GM13976 (cell line): ENCODE measurements at places on chromosomes 6 and 20.

GRCh38 chr6:81613606-81614005, 138.9 kb downstream of the TENT5A start:
- no peak for DNase-seq

DNA sequence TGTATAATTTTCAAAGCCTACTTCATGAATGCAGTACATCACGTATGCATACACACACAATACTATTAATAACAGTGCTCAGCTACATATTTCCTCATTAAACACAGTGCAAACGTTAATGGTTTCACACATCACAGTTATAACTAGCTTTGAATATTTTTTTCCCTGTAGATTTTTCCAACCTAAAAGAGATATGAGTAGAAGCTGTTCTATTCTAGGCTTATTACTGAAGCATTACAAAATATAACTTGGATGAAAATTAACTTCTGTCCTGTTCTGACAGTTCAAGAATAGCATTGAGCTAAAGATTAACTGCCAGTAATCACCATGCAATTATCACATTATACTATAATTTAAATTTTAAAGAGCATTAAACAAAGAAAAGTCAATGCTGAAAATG, 6.2 kb downstream of the LMBRD1 start:
- no peak for DNase-seq

GRCh38 chr20:19271879-19272651, 59.6 kb downstream of the SLC24A3 start:
- no peak for DNase-seq

GRCh38 chr6:157143171-157143889, 180.0 kb downstream of the TMEM242 start:
- no peak for DNase-seq

DNA sequence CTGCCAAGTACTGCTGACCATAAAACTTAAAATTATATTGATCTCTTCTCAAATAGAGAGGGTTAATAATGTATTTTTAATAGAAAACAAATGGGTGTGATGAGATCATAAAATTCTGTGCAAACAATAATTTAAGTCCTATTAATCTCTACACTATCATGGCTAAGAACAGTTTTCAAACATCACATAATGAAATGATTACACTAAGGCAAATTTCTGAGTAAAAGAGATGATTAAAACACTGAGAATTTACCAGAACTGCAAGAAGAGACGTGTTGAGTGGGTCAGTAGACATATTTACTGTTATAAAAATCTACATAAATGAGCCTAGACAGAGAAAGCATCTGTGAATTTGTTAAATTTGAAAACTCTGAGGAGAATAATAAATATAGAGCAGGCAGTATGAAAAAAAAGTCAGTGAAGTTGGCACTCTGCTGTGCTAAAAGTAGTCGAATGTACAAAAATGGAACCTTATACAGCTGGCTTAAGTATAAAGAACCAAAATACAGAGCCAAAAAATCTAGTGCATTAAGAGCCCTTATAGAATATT, 302.6 kb upstream of the MANEA start:
- no peak for DNase-seq

DNA sequence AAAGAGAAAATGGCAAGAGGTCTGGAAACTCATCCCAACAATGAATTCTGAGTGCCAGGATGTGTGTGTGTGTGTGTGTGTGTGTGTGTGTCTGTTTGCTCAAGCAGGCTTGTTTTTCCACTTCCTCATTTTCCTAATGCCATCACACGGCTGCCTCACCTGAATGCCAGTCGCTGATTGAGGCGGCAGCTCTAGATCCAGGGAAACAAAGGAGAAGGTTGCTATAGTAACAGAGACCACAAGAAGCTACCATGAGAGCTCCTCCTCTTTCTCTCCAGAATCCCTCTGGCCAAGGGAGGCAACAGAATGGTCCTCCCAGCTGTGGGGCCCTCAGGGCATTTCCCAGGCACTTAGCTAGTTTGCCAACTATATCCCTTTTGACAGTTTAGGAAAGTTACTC, 241.1 kb upstream of the TSHZ2 start:
- no peak for DNase-seq

- no peak for DNase-seq
Observed at GRCh38 chr6:19827247-19827646, 9.9 kb upstream of the ID4 start.

DNA sequence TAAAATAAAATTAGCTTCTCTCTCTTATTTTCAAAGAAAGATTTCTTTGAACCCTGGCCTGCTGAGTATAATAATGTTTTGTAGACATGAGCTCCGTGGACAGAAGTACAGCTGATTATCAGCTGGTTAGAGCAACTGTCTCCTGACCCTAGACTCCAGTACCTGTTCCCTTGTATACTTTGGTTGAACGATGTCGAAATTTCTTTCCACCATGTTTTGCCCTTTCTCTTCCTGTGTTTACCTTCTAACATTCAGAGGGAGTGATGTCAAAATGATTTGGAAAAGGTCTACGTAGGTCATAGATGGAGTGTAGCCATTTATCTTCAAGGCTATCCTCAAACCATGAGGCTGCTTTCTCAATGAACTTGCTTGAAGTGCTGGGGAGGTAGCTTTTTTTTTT, 16.8 kb upstream of the ADTRP start:
- no peak for DNase-seq

GRCh38 chr6:27617046-27617687, 144.3 kb upstream of the ZNF184 start:
- no peak for DNase-seq

- no peak for DNase-seq
Observed at GRCh38 chr20:10661261-10661660, 12.5 kb downstream of the JAG1 start.

GRCh38 chr20:49394264-49394663, 88.2 kb downstream of the KCNB1 start:
- no peak for DNase-seq

DNA sequence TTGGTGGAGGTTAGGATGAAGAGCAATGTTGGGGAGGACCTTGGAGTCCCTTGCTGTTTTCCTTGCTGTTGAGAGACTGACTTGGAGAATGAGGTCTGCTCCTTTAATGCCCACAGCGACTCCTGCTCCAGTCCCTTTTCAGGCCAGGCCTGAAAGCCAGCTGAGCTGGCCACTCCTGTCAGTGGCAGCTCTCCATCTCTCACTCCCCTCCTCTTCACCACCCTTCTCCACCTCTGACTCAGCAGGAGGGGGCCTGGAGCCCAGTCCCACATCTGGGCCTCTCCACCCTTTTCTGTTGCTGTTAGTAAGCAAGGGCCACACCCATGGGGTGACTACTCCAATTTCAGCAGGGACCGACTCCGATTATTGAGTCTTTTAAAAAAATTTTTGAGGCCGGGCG, 2.2 kb downstream of the SNX21 start:
- DNase-seq: no peak
